ENCODE measurements at places on chromosomes 6 and 20.

DNA sequence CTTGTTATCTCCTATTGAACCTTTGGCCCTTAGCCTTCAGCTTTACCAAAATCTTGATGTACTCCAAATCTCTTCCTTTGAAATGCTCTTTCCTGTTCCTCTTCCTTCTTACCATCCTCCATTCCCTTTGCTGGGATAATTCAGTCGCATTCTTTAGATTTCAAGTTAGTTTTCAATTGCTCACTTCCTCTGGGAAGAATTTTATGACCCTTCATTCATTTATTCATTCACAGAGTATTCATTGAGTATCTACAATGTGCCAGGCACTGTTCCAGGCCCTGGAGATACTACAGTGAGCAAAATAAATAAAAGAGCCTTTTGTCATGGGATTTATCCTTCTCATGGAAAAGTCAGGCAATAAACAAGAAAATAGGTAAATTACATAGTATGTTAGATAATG is 548.2 kb upstream of the FLRT3 start:
- no peak for DNase-seq

GRCh38 chr6:21745543-21746337 is 152.2 kb downstream of the SOX4 start:
- no peak for DNase-seq

GRCh38 chr6:100456908-100457235 is 7.8 kb downstream of the SIM1 start:
- DNase-seq: no peak

DNA sequence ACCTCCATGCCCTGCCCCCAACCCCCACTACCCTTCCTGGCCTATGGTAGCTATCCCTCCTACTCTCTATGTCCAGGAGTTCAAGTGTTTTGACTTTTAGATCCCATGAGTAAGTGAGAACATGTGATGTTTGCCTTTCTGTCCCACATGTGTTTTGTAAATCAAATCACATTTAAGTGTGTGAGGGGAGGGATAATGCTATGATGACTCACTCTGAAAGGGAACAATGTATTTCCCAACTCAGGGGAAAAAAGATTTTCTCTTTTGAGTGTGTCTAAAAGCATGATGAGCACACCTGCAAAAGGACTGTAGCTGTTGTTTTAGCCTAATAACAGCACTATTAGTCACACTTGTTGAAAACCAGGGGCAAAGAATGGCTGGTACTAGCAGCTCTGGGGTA is 193.7 kb downstream of the GJA10 start:
- no peak for DNase-seq

- no peak for DNase-seq
Measured at GRCh38 chr6:121549736-121550135, 114.3 kb downstream of the GJA1 start.

- DNase-seq: no peak
Measured at GRCh38 chr6:9581155-9581554, 833.7 kb downstream of the TFAP2A start.

GRCh38 chr20:62754122-62754990 is 41.9 kb upstream of the MRGBP start:
- no peak for DNase-seq

DNA sequence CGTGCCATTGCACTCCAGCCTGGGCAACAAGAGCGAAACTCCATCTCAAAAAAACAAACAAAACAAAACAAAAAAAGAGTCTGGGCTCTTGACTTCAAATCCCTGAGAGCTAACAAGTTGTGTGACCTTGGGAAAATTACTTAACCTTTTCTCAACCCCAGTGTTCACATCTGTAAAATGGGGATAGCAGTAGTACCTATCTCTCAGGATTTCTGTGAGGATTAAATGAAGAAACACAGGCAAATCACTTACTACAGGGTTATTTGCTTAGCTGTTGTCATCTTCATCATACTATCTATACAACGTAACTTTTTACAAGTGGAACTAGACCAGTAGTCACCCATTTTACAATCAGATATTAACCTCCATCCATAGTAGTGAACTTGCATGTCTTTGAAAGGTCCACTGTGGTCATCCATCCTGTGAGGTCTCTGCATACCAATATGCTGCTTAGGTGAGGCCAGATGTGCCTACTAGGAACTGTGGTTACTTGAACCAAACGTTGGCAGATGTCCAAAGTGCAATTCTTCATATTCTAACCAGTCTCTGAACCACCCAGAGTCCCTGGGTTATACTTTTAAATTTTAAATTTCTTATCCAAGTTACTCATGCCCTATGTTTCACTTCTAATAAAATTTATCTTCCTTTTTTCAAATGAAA is 128.9 kb upstream of the BEND3 start:
- DNase-seq: no peak

DNA sequence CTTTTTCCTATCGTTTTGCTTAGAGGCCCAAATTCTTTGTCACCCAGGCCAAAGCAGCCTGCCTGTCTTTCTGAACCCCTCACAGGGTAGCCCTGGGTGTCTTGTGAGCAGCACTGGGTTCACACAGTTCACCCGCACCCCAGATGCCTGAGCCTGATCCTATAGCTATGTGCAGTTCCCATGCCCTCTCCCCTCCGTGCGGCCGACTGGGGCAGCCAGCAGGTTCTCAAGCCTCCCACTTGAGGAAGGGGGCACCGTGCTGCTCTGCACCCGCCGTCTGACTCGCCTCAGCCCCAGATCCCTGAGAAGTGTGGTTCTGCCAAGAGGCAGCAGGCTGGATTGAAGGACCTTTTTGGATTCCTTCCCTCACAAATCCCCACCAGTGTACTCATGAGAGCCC is 89.0 kb downstream of the PSMB1 start:
- no peak for DNase-seq

GRCh38 chr6:12947151-12947871 is 230.7 kb downstream of the PHACTR1 start:
- DNase-seq: no peak

DNA sequence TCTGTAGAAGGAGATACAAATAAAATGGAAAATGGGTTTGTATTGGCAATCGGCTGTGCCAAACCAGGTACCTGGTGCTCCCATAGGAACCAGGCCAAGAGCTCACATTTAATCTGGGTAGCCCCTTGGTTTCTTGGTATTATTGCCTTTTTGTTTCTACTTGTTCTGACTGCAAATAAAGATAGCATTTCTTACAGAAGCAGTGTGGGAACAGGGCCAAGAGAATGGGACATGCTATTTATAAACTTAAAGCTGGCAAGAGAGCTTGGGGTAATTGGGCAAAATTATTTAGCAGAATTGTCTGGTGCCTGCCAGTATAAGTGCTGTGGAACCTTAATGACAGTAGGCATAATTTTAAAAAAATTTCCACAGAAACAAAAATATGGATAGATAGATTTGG is 113.5 kb upstream of the GLP1R start:
- no peak for DNase-seq

- no peak for DNase-seq
Measured at GRCh38 chr6:129744201-129744879, 34.4 kb upstream of the ARHGAP18 start.

- no peak for DNase-seq
Measured at GRCh38 chr6:114428341-114428740, 85.5 kb upstream of the HS3ST5 start.

- DNase-seq: no peak
Measured at GRCh38 chr6:135505648-135506047, 8.1 kb upstream of the AHI1 start.

- DNase-seq: no peak
Measured at GRCh38 chr6:1263039-1263849, 48.7 kb upstream of the FOXQ1 start.

DNA sequence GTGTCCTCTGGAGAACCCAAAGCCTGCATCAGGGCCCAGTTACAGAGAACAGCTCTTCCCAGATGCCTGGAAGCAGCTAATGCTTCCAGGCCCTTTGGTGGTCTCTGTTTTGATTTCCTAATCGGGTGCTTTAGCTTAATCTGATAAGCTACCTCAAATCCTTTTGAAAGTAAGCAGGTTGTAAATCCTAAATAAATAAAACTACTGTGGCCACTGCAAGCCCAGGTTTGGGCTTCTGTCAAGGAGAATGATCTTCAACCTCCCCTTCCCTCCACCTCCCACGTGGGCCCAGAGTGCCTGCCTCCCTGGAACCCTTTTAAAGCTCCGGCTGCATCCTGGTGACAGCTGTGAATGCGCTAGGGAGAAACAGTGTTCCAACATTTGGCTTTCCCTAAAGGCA is 25.2 kb upstream of the FYN start:
- DNase-seq: no peak

- DNase-seq: no peak
Measured at GRCh38 chr6:99219788-99220187, 129.7 kb downstream of the FAXC start.

DNA sequence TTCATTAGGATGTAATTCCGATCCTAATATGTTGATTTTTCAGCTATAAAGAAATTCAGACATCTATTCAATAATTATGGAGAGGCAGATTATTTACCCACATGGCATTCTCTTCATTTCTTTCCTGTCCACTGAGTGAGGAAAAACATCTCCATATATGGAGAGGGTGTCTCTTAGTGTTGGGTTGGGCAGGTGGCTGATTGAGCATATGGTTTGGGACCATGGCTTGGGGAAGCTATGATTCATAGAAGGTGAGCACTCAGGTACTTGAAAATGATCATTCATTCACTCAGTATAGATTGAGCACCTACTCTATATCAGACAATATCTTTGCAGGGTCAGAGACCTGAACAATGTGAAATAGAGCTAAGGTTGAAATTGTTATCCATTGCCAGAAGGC is 41.3 kb upstream of the IL20RA start:
- no peak for DNase-seq

GRCh38 chr6:158707821-158708195 is 58.0 kb downstream of the SYTL3 start:
- no peak for DNase-seq

DNA sequence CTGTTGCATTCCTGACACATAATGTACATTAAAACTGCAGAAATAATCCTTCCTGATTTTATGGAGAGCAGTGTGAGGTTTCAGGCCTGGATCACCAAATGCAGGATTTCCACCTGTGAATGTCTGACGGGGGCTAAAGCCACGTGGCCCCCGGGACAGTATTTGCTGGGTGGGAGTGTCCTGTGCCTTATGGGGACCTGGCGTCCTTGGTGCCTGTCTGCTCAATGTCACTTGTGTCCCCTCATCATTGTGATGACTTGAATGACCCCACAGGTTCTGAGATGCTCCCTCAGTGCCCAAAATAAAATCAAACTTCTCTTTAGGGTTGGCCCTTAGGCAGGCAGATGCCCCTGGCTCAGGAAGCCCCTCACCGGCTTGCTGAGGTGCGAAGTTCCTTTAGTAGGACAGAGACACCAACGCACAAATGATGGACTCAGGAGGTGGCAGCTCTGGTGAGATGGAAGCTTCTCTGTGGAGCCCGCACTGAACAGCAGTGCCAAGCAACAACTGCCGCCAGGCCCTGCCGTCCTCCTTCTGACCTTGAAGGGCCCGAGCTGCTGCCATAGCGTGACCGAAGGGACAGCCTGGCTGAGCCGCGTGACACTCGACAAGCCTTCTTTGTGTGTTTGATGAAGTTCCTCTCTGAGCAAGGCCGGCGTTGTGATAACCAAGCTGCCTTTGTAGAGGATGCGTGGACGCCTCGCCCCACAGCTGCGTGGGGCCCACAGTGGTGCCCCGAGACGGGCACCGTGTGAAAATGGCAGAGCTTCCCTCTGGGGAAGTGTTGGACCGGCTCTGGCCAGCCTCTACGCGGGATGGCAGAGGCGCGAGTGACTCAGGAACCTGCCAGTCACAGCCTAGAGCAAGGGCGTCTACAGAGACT is 30.9 kb downstream of the FRMD1 start:
- DNase-seq: no peak

- no peak for DNase-seq
Measured at GRCh38 chr6:30816791-30817739, 67.3 kb upstream of the DDR1 start.

GRCh38 chr20:32672982-32673851 is 524 bp downstream of the C20orf203 start:
- DNase-seq: no peak

- no peak for DNase-seq
Measured at GRCh38 chr6:46221222-46221793, 50.5 kb upstream of the ENPP5 start.

DNA sequence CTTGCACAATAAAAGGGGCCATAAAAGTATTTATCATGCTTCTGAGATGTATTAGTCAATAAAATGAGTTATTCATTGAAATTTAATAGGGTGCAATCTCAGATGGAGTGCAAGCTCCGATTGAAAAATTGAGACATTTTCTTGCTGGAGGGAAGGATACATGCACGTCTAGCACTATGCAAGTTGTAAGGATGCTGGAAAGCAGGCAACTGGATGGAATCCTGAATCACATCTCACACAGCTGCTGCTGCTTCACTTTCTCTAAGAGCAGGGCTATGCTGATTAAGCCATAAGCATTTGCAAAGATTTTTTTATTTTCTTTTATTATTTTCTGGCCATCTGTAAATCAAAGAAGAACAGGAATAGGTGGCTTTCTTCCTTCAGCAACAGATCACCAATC is 308.8 kb upstream of the EPHA7 start:
- no peak for DNase-seq

DNA sequence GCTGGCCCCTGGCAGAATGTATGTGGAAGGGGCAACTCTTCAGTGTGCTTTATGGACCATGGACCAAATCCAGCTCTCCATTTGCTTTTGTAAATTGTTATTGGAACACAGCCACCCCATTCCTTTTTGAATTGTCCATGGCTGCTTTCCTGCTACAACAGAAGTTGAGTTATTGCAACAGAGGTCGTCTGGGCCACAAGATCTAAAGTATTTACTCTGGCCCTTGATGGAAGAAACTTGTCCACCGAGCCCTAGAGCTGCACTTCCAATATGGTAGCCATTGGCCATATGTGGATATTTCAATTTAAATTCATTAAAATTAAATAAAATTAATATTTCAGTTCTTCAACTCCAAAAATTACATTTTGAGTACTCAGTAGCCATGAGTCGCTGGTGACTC is 543.5 kb downstream of the PTPRT start:
- DNase-seq: no peak

DNA sequence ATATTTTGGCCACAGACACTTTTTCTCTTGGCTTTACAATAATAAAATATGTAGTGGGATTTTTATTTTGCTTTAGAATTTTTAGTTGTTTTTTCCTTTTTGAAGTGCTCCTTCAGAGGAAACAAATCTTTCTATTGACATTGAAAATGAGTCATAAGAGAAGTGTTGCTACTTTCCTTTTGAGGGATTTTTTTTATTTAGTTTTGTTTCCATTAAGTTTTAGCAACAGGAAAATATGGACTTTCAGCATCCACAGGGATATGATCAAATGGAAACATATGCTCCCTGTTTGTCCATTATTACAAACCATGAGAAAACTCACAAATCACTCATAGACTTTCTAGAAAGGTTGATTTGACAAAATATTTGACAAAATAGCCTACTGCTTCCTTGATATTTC is 65.3 kb upstream of the BMP2 start:
- no peak for DNase-seq

GRCh38 chr20:47989957-47990356 is 204.7 kb upstream of the SULF2 start:
- no peak for DNase-seq

- no peak for DNase-seq
Measured at GRCh38 chr20:8267009-8267408, 134.9 kb downstream of the PLCB1 start.

DNA sequence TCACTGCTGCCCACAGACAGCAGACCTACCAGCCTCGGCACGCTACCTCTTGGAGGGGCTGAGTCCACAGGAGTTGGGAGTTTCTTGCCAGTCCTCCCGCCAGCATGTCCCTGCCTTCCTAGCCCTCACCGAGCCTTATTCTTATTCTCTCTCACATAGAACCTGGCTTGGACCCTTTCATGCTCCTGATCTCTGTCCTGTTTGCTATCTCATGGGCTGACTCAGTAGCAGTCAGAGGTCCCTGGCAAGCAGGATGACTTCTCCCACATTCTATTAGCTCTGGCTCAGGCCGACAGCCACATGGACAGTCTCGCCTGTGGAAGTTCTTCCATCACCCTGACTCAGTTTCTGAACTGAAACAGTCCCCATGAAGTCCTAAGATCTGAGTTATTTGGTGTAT is 313.2 kb upstream of the RNF24 start:
- DNase-seq: no peak
